C1 segment of cervical spinal cord (tissue), 14 donors: ENCODE measurements at places on chromosomes 1 and 21.
A peak's percentile ranks its signal among the peaks of the same experiment; 100 is the strongest.

DNA sequence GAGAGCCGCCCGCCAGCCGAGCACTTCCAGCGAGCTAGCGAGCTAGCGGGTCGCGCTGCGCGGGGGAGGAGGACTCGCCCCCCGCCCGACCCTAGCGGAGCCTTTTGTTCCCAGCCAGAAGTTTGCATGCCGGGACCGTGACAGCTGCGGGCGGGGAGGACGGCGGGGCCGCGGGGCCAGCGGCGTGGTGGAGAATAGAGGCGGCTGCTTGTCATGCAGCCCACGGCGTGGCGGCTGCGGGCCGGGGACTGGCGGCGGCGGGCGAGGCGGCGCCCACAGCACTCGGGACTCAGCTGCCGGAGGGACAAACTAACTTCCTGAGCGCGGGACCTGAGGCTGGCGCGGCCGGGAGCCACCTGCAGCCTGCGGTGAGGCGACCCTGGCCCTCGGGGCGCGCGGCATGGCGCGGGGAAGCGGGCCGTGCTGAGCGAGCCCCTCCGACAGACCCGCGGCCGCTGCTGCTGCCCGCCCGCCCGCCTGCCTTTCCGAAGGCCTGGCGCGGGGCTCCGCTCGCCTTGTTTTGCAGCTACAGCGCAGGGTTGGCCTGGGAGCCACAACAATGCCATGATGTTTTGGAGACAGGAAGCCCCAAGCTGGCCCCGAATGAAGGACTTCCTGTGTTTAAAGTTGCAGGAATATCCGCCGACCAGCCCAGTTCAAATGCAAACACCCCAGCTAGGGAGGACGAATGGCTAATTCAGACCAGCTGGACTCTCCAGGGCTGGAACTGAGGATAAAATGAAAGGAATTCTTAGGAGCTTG, 82.2 kb upstream of the BMP8A start:
- DNase-seq: no peak

DNA sequence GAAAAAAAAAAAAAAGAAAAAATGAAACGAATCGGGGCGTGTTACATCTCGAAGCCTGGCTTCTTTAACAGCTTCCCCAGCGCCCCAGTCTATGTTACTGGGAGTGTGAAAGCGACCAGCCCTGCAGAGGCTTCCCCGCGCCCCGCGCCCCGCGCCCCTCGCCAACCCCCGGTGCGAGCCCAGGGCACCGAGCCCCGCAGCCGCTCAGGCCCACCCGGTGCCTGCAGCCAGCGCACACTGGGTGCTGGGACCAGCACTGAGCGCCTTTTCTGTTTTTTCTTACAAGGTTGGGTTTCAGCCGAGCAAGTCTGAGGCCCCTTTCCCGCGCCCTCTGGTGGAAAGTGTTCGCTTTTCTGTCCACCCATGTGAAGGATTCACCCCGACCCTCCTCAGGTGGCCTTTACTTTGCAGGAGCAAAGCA, 42.1 kb upstream of the ZNF496 start:
- DNase-seq: peak; percentile 11

GRCh38 chr21:35475762-35476161, 426.7 kb upstream of the RUNX1 start:
- DNase-seq: no peak

GRCh38 chr1:223340637-223341036, 23.3 kb downstream of the SUSD4 start:
- no peak for DNase-seq

- DNase-seq: no peak
These were observed 66.1 kb upstream of the SLC44A3 start for GRCh38 chr1:94754095-94754494.

DNA sequence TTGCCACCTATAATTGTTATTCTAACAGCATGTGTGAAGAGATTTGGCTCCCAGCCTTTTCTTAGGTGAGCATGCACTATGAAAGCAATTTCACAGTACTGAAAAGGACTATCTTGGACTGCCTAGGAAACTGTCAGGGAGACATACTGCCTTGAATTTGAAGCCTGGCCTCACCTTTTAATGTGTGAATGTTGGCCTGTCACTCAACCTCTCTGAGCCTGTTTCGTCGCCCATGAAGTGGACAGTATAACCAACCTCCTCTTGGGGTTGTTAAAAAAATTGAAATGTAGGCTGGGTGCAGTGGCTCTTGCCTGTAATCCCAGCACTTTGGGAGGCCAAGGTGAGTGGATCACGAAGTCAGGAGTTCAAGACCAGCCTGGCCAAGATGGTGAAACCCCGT, 20.4 kb upstream of the POU2F1 start:
- DNase-seq: no peak

- DNase-seq: no peak
These were observed 471 bp upstream of the ADPRS start for GRCh38 chr1:36088265-36088576.

GRCh38 chr1:22472596-22472995, 20.9 kb downstream of the ZBTB40 start:
- DNase-seq: no peak

DNA sequence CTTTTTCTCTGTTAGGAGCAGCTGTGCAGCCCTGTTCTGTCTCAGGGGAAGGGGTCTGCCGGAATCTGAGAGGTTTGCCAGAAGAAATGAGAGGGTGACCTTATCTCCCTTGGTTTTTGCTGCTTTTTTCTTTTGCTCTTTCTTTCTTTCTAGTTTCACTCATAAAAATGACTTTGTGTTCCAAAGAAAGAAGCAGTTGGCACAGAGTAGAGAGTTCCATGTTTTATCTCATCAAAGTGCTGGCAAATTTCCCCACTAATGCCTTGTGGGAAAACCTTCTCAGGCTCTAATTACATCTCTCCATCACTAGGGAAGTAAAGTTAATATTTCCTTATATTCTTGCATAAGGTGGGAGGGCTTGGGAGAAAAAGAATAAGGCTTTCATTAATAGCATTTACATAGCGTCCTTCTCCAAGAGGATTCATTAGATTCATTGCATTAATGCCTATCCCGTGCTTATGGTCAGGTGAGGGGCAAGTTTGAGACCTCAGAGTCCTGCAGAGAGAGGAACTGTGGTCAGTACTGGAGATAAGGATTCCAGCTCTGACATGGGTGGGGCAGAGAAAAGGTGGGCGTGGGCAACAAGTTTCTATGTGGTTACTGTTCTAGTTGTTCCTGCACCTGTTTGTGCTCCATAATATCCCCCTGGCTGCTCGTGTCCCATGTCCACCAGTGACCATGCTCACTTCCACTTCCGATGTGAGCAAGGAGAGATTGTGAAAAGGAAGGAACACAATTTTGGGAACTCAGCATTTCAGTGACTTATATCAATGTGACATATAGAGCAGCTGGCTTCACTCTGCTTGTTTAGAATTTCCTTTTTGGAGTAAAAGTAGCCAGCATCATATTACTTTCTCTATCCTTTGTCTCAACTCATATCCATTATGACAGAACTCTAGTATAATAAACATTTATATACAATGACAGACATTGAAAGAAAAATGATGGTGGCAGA, 79.5 kb downstream of the DISC1 start:
- no peak for DNase-seq

DNA sequence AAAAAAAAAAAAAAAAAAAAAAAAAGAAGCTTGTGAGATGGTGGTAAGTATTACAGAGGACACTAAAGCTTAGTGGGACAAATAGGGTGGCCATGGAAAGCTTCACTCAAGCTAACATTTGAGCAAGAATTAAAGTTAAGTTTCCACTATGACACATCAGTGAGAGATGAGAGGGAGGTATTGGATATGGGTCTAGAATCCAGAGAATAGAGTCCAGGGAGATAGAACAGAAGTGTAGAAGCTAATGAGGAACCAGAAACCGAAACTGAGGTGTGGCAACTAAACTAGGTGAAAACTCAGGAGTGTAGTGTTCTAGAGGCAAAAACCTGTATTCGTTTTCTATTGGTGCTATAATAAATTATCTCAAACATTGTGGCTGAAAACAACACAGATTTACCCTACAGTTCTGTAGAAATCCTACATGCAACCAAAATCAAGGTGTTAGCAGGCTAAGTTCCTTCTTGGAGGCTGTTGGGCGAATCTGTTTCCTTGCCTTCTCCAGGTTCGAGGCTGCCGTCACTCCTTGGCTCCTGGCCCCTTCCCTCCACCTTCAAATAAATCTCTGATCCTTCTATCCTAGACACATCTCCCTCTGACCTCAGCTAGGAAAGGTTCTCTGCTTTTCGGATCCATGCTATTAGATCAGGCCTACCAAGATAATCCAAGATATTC, 36.2 kb downstream of the PTP4A2 start:
- no peak for DNase-seq

DNA sequence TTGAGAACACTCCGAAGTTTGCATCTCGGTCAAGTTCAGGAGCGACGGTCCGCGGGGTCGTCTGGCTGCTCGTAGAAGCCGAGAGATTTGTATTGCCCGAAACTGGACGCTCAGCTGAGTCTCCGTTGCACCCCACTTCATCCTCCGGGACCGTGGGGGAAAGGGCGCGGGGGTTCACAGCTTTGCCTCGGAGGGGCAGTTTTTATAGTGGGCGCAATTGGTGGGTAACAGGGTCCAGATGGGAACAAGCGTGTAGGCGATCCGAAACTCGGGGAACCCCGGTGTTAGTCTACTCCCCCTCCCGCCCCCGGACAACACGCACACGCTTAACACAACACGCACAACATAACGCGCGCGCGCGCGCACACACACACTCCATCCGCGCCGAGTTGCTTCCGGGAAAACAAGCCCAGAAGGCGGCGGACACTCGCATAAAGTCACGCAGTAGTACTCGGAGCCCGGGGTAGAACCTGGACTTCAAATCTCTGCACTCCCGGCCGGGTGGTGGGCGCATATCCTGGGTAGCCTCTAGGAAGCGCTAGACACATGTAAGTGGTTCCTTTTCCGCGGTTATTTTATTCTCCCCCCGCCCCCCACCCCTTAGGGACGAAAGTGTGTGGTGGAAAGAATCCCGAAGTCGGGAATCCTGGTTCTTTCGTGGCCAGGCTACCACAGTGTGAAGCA, 1.1 kb upstream of the JUN start:
- peak; percentile 92 for DNase-seq

DNA sequence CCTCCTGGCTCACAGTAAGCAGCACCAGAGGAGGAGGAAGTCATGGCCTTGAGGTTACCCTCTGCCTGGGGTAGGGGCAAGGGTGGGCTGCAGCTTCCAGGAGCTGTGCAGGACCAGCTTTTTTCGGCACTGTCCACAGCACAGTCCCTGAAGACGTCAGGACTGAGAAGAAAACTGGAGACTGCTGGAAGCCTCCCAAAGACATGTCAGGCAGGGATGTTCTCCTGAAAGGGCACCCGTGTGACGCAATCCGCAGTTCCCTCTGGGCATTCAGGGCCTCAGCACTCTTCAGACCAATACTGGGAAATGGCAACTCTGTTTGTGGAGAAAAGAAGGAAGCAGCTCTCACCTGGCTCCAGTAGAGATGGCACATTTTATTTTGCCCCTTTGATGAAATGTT, 64.8 kb upstream of the TENT5C start:
- DNase-seq: no peak

- DNase-seq: no peak
These were observed 42.1 kb downstream of the YARS1 start for GRCh38 chr1:32774950-32775634.

DNA sequence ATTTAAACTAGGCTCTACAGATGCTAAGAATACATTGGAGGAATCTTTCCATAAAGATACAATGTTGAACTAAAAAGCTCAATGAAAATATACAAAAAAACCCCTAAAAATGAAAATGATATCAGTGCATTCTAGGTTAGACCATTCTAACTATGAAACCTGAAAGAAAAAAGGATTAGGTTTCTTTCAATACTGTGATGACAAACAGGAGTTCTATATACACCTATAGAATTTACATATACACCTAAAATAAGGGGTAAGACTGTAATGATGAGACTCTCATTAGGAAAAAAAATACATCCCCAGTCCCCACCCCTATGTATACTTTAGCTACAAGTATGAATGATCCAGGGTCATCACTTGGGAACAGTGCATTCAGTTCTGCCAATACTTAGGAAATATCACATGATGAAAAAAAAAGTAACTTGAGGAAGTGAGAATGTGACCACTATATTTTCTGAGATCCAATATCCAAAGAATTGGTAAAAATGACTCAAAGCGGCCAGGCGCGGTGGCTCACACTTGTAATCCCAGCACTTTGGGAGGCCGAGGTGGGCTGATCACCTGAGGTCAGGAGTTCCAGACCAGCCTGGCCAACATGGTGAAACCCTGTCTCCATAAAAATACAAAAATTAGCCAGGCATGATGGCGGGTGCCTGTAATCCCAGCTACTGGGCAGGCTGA, 26.3 kb downstream of the SELENOF start:
- DNase-seq: no peak

DNA sequence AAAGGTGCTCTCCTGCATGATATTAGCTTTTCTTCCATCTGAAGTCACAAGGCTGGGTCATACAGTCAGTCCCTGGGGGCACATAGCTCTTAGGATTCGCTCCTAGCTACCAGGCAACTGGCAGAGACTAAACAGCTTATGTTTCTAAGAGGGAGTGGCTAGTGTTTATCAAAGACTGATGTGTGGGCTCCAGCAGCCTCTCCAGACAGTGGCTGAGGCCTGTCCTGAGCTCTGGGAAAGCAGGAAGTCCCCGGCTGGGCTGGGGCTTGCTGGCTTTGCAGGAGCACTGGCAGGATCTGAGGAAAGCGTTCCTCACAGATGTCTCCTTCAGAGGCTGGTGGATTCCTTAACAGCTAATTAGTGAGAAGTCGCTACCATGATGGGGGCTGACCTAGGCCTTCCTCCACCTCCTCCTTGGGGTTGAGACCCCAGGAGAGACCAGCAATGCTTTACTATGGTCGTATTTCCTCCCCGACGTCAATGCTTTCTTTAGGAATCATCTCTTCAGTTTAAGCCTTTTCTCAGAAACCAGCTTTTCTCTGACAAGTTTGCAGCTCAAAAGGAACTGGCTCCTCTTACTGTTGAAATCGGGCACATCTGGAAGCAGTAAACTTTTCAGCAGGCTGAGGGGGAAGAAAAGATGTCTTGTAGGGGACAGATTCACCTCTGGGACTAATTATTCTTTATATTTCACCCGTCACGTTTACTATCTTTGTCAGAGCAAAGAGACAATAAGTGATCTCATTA, 33.5 kb upstream of the HHAT start:
- peak; percentile 2 for DNase-seq

DNA sequence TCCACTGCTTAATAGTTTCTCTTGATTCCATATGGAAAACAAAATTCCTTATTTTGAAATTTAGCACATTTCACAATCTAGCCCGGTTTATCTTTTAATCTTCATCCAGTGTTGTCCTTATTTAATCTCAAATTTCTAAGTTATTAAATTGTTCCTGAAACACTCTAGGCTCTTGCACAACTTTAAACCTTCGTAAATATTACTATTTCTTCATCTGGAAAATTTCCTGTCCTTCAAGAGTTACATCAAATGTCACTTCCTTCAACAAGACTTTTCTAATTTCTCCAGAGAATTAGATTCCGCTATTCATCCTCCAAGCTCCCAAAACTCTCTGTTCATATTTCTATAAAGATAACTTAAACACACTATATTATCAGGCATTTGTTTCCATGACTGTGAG, 6.5 kb downstream of the FMO5 start:
- no peak for DNase-seq

GRCh38 chr1:164700683-164701082, 141.7 kb downstream of the PBX1 start:
- no peak for DNase-seq

- DNase-seq: no peak
These were observed 38.5 kb upstream of the TDRD10 start for GRCh38 chr1:154463512-154463990.

GRCh38 chr1:55287723-55288122, 72.6 kb upstream of the USP24 start:
- no peak for DNase-seq
